Upper lobe of right lung (tissue), 1 donor: ENCODE measurements at places on chromosomes 5 and 9. TPM values are rescaled to one million over a fixed set of nuclear protein-coding genes. Genes with fewer than 3 reads are reported as not detected.

DNA sequence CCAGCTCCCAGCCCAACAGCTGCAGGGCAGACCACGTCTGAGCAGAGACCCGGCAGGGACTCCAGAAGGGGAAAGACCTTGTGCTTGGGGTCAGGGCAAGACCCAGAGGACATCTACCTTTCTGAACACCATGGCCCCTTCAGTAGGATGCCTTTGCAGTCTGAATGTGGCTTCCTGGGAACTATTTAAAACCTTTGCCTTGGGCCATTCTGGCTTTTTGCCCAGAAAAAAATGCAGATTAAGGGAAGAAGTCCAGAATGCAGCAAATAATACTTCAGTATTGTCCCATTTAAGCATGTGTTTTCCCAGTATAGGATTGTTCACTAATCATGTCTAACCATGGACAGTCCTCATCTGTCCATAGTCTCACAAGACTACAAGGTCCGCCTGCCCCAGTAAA lies 67.5 kb upstream of the ERCC6L2 start:
- DNase-seq: no peak

The CEL gene
- 0.75 TPM for total RNA-seq

The IFNK gene
- not detected for total RNA-seq

The ADAMTS13 gene
- 2.0 TPM for total RNA-seq
